ENCODE measurements at places on chromosomes 7 and 10.

DNA sequence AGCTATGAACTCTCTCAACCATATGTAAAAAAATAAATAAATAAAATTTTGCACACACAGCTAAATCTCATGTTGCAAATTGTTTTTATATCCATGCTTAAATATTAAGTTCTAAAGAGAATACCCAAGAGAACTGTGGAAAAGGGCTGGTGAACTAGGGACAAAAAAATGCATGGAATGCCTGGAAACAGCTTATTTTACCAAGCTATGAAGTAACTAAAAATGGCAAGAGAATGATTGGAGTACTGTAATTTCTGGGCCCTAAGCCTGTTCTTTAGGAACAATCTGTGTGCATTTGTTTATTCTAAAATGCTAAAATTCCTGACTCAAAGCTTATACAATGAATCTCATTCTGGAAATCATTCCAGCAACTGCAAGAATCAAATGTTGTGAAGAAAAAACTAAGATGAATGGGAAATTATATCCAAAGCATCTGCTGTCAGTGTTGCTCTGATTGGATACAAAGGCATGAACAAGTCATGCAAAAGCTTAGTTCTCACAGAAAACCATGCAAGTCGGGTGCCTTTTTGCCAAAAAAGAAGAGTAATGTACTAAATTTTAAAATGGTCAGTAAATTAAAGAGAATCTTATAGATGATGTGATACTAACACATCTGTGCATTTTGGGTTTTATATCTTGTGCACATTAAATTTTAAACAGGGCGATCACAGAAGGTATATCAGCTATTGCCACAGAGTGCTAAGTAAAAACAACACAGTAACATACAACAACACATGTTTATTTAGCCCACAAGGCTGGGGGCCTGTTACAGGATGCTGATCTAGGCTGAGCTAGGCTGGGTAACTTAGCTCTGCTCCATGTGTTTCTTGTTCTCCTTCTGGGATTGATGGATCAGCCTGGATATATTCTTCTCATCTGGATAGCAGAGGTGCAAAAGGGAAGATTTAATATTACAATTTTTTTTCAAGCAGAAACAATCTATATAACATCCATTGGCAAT is 453.5 kb upstream of the SEMA3A start:
- DNase-seq, result no peak

DNA sequence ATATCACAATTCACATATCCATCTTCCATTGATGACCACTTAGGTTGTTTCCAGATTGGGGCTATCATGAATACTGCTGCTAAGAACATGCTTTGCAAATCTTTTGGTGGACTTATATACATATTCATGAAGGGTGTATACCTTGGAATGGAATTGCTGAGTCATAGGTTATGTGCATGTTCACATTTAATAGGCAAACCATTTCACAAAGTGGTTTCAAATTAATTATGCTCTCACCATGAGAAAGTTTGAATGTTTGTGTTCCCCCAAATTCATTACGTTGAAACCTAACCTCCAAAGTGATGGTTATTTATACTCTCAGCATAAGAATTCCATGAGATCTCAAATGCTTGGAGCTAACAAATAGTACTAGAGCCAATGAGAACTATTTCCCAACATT is 86.4 kb downstream of the VPS41 start:
- no peak for DNase-seq

- DNase-seq, result no peak
These were observed 3.2 kb downstream of the ZNF316 start for GRCh38 chr7:6640246-6640721.

- DNase-seq, result no peak
These were observed 118.5 kb downstream of the ITGB8 start for GRCh38 chr7:20449176-20449575.

- DNase-seq, result no peak
These were observed 94.4 kb downstream of the ANK3 start for GRCh38 chr10:60295028-60295937.

DNA sequence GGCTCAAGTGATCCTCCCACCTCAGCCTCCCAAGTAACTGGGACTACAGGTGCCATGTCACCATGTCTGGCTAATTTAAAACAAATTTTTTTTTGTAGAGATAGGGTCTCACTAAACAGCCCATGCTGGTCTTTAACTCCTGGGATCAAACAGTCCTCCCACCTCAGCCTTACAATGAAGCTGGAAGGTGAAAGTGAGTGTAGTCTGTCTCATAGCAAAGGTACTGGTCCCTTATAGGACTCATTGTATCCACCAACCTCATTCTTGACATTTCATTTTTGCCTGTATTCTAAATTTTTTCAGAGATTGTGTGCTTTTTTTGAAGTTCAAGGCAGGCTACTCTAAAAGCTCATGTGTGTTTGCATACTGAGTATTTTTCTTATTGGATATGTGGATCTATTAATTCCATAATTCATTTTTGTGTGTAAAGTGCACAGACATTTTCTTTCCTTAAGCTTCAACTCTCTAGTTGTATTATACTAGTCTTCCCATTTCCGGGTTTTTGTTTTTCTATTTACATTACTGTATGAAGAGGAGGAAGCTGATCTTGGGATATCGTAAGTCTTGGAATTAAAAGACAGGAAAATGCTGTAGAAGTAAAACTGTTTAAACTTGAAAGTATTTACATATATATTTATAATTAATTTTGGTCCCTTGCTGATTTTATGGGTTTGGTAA is 13.3 kb downstream of the KMT2E start:
- no peak for DNase-seq

GRCh38 chr10:13990946-13991345 is 339.8 kb downstream of the FRMD4A start:
- no peak for DNase-seq

- no peak for DNase-seq
These were observed 122.9 kb upstream of the SEMA3A start for GRCh38 chr7:84317536-84317935.

DNA sequence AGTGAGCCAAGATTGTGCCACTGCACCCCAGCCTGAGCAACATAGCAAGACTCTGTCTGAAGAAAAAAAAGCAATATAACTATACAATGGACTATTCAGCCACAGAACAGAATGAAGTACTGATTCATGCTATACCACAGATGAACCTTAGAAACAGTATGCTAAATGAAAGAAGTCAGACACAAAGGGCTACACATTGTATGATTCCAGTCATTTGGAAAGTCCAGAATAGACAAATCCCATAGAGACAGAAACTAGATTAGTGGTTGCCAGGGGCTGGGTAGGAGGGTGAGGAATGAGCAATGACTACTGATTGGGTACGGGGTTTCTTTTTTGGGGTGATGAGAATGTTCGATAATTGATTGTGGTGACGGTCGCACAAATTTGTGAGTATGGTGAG is 9.6 kb upstream of the CFAP70 start:
- no peak for DNase-seq
